ENCODE measurements at places on chromosomes 12 and 14.
A peak's percentile ranks its signal among the peaks of the same experiment; 100 is the strongest.

DNA sequence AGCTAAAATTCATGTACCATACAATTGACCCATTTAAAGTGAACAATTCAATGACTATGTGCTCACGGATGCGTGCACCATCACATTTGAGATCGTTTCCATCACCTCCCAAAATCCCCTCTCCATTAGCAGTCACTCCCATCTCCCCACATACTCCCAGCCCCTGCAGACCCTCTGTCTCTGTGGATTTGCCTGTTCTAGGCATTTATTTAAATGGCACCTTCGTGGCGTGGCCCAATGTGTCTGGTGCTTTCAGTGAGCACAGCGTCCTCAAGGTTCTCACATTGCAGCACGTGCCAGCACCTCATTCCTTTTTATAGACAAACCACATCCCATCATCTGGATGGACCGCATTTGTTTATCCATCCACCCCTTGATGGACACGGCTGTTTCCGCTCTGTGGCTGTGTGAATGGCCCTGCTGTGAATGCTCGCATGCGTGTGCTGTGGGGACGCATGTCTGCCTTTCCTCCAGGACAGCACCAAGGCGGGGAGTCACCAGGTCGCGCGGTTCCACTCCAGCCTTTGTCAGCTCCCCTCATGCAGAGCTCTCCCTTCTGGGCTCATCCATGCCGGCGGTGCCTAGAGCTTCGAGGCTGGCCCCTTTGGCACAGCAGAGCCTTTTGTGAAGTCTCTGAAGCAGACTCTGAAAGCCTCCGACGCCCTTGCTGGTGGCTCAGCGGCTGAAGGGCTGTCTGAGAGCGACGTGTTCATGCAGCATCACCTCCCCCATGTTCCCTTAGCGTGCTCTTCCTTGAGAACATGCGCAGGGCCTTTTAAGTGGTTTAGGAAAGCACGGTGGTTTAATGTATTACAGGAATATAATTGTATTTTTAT, 184.4 kb downstream of the KIF26A start:
- no peak for DNase-seq

- DNase-seq: peak; percentile 57
Measured at GRCh38 chr12:15276088-15276698, 46.1 kb upstream of the PTPRO start.

- no peak for DNase-seq
Measured at GRCh38 chr12:72388322-72388721, 116.2 kb downstream of the TRHDE start.

- DNase-seq: no peak
Measured at GRCh38 chr12:28709986-28710685, 438.9 kb upstream of the FAR2 start.

DNA sequence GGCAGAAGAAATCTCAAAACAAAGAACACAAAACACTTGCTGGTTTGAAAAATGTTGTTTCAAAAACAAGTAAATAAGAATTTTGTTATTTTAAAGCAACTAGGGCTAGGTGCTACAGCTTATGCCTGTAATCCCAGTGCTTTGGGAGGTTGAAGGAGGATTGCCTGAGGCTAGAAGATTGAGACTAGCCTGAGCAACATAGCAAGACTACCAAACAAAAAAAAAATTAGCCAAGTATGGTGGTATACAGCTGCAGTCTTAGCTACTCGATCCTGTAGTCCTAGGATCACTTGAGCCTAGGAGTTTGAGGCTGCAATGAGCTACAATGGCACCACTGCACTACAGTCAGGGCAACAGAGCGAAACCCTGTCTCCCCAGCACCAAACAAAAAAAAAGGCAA, 32.6 kb upstream of the MTERF2 start:
- no peak for DNase-seq

DNA sequence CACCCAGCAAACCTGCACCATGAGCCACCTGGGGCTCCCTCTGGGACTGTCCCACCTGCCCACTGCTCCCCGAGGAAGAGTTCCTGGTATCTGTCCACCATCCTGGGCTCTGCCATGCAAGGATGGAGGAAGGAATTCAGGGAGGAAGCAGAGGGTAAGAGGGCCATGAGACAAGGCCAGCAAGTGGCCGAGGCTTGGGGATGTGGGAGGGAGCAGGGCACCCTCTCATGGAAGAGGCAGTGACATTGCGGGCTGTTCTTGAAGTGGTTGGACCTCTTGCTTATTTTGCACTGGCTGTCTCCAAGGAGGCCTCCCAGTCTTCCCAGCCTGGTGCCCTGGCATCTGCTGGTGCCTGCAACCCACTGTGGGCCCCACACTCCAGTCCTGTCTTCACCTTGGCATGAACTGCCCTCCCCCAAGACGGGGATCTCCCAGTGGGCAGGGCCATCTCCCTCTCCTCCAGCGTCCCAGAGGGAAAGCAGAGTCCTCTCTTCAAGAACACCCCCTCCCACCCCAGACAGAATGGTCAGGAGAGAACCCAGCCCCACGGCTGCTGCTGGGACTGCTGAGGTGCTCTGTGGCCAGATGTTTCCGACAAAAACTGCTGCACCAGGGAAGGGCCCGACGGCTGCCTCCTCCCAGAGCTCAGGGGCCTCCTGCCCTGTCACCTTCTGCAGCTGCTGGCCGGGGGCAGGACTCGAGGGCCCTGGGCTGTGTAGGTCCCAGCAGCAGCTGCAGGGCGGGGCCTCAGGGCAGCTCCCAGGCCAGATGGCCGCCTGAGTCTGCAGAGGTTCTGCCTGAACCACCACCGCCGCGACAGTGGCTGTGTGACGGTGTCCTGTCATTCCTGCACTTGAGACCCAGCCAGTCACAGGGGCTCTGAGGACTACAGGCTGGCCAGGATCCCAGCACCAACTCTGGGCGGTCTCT, 1.8 kb upstream of the AKT1 start:
- peak; percentile 67 for DNase-seq

GRCh38 chr12:124399622-124400021, 104.7 kb downstream of the RFLNA start:
- DNase-seq: peak; percentile 69

GRCh38 chr14:37932008-37932407, 275.7 kb upstream of the SSTR1 start:
- no peak for DNase-seq

DNA sequence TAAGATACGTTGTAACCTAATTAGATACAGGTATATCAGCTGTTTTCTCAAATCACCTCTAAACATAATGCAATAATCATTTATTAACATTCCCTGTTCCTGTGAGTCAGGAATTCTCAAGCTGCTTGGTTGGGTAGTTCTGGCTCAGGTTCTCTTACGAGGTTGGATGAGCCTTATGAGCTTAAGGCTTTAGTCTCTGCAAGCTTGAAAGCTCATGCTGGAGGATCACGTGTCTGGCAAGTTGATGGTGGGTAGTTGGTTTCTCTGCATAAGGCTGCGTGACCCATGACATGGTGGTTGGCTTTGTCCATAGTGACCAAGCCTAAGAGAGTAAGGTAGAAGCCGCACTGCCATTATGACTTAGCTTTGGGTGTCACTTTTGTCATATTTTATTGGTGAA, 62.0 kb downstream of the PLEKHA5 start:
- peak; percentile 64 for DNase-seq

GRCh38 chr12:108616941-108617858, 16.5 kb downstream of the SELPLG start:
- DNase-seq: no peak

DNA sequence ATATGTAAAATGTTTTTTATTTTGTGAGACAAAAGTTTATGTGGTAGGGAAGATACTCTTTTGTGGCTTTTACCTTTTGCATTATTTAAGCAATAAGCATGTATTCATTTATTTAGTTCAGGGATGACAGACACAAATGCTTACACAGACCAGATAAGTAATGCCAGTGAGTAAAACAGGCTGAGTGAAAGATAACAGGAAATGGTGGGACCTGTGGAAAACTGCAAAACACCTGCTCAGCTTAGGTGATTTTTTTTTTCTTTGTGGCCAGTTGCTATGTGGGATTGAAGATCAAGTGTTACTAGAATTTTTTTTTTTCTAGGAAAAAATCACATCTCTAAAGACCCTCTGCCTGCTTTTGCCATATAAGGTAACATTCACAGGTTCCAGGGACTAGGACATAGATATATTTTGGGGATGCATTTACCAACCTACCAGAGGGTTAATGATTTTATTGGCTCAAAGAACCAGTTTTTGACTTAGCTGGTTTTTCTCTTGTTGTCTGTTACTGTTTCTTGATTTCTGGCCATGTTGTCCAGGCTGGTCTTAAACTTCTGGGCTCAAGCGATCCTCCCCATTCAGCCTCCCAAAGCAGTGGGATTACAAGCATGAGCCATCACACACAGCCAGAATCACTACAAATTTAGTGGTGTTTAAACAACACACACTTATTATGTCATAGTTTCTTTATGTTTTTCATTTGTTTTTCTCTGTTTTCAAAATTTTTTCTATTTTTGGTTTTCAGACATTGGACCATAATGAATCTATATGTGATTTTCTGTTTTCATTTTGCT, 9.8 kb downstream of the PSMA6 start:
- no peak for DNase-seq

- DNase-seq: peak; percentile 74
Measured at GRCh38 chr14:105026802-105027563, 6.1 kb upstream of the CDCA4 start.

- no peak for DNase-seq
Measured at GRCh38 chr12:95212586-95212985, 4.7 kb downstream of the FGD6 start.

DNA sequence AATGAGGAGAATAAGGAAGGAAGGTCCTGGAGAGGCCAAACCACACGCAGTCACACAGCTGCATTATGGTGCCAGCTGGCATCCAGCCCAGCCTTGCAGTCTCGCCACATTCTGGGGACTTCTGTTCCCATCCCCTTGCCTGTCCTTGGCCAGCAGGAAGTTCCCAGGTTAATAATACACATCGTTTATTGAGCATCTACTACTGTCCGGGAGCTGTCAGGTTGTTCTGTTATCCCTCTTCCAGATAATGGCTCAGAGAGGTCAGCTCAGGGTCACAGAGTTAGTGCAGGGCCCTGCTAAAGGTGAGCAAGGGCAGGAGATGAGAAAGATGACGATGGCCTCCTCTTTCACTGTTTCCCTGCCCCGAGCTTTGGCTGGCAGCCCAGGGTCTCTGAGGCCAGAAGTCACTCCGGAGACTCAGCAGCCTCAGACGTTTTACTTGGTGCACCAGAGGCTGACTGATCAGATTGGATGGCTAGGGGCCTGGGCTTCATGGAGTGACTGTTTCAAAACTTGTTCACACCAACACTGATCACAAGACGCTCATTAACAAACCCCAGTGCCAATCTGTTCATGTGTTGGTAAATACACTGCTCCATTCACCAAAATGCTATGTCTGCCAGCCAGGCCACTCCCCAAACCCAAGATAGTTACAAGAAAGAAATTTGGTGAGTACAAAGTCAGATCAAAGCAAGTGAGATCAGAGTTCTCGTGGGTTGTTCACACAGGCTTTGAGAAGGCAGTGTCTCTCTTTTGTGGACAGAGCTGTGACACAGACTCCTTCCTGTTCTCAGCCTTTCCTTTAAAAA, 79.2 kb downstream of the B4GALNT3 start:
- no peak for DNase-seq

DNA sequence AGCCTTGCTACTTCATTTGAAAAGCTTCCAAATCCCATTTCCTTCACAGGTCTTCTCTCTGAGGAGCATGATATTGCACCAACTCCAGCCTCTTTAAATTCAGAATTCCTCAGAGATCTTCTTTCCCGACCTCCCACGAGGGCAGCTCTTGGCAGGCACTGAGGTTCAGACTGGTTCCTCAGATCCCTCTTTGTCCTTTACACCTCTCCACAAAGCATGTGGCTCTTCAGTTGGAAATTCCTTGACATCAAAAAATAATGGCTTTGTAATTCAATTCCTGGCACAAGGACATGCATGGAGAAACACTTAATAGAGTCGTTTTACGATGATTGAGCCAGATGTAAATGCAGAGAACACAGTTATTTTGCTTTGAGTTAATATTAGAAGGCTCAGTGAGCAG, 63.2 kb upstream of the TMX1 start:
- no peak for DNase-seq

DNA sequence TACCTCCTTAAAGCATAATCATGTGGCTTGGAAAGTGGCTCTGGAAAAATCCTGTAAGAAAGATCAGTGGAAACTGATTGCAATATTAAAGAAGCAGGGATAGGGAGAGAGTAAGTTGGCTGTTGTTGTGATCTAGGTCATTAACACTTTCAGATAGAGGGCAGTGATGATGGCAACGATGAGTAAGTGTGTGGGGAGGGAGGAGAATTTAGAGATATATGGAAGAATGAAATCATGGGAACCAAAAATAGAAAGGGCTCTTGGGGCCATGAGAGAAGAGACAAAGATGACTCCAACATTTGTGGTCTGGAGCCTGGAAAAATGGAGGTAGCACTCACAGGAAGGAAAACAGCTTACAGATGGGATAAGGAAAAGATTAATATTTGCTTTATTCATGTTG, 23.3 kb downstream of the SNRPF start:
- DNase-seq: no peak

DNA sequence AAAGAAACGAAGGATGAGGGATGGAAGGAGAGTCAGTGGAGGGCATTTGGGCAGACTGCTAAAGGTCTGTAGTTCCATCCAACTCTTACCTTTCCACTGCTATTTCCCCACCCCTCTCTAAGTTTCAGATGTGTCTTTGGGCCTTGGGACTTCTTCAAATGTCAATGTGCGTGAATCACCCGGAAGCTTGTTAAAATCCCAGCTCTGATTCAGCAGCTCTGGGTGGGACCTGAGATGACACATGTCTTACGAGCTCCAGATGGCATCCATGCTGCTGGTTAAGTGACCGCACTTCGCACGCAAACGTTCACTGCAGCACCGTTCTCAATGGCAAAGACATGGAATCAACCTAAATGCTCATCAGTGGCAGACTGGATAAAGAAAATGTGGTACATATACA, 309.9 kb downstream of the VRK1 start:
- DNase-seq: no peak

GRCh38 chr12:90945070-90945649, 9.8 kb downstream of the CCER1 start:
- peak; percentile 76 for DNase-seq

DNA sequence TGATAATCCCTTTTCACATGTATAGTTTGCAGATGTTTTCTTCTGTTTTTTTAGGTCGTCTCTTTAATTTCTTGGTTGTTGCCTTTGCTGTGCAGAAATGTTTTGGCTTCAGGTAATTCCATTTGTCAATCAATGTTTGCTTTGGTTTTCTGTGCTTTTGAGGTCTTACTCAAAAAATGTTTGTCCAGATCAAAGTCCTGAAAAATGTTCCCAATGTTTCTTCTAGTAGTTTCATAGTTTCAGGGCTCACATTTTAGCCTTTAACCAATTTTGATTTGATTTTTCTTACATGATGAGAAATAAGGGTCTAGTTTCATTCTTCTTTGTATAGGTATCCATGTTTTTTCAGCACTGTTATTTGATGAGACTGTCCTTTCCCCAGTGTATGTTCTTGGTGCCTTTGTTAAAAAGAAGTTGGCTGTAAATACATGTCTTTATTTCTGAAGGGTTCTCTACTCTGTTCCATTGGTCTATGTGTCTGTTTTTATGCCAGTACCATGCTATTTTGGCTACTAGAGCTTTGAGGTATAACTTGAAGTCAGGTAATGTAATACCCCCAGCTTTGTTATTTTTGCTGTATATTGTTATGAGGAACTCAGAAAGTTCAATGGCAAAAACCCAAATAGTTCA, 578.7 kb upstream of the SEL1L start:
- DNase-seq: no peak

GRCh38 chr12:99911967-99912366, 72.8 kb downstream of the ANKS1B start:
- no peak for DNase-seq

GRCh38 chr14:67571991-67572323, 28.1 kb downstream of the PIGH start:
- DNase-seq: no peak

All from Karpas-422 (cell line).